ENCODE measurements at places on chromosomes 1 and 21.

GRCh38 chr1:23184212-23184934 is 15.7 kb upstream of the LUZP1 start:
- H3K4me1 ChIP-seq, result no peaks in the 10 kb centered on the region

- peaks cover 53% of the 10 kb centered on the region for H3K4me1 ChIP-seq
- no peak overlapping the region for H3K4me3 ChIP-seq
- DNase-seq, result no peak
- no peaks in the 10 kb centered on the region for H3K36me3 ChIP-seq
- no peaks in the 10 kb centered on the region for H3K27me3 ChIP-seq
- H3K27ac ChIP-seq, result no peak overlapping the region
These were observed 30.0 kb downstream of the WLS start for GRCh38 chr1:68202239-68202832.

GRCh38 chr1:92968138-92969032 is 7.1 kb upstream of the DIPK1A start:
- H3K27ac ChIP-seq, result no peak overlapping the region
- H3K4me1 ChIP-seq, result peaks cover 13% of the 10 kb centered on the region
- H3K4me3 ChIP-seq, result no peak overlapping the region
- DNase-seq, result no peak

- peak overlapping the region; percentile 100 for H3K27ac ChIP-seq
- H3K4me1 ChIP-seq, result peaks cover 34% of the 10 kb centered on the region
- peak; percentile 37 for DNase-seq
- H3K36me3 ChIP-seq, result peaks cover 17% of the 10 kb centered on the region
- H3K27me3 ChIP-seq, result no peaks in the 10 kb centered on the region
These were observed 1.6 kb upstream of the ENO1 start for GRCh38 chr1:8879922-8880676.

DNA sequence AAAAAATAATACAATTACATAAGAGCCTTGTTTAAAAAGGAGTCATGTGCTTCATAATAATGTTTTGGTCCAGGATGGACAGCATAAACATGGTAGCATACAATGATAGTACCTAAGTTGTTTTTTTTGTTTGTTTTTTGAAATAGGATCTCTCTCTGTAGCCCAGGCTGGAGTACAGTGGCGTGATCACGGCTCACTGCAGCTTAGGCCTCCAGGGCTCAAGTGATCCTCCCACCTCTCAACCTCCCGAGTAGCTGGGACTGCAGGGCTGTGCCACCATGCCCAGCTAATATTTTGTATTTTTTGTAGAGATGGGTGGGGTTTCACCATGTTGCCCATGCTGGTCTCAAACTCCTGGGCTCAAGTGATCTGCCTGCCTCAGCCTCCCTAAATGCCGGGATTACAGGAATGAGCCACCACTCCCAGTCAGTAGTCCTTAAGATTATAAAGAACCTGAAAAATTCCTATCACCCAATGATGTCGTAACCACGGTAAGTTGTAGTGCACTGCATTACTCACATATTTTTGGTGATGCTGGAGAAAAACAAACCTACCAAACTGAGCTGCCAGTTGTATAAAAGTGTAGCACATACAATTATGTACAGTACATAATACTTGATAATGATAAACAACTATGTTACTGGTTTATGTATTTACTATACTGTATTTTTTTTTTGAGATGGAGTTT is 22.4 kb upstream of the RCOR3 start:
- no peaks in the 10 kb centered on the region for H3K27me3 ChIP-seq
- H3K4me1 ChIP-seq, result no peaks in the 10 kb centered on the region
- no peak overlapping the region for H3K27ac ChIP-seq
- DNase-seq, result no peak
- no peak overlapping the region for H3K4me3 ChIP-seq

DNA sequence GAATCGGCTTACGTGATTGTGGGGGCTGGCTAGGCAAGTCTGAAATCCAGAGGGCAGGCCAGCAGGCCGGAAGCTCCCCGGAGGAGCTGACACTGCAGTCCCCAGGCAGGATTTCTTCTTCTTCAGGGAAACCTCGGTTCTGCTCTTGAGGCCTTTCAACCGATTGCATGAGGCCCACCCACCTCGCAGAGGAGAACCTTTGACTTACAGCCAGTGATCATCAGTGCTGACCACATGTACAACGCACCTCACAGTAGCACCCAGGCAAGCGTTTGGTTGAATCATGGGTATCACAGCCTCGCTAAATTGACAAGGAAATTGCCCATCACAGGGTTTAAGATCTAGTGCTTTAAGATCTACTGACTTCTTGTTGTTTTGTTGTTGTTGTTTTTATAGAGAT is 23.6 kb upstream of the GPR157 start:
- H3K27me3 ChIP-seq, result no peaks in the 10 kb centered on the region
- H3K4me1 ChIP-seq, result peaks cover 9% of the 10 kb centered on the region
- H3K36me3 ChIP-seq, result no peaks in the 10 kb centered on the region
- no peak for DNase-seq

DNA sequence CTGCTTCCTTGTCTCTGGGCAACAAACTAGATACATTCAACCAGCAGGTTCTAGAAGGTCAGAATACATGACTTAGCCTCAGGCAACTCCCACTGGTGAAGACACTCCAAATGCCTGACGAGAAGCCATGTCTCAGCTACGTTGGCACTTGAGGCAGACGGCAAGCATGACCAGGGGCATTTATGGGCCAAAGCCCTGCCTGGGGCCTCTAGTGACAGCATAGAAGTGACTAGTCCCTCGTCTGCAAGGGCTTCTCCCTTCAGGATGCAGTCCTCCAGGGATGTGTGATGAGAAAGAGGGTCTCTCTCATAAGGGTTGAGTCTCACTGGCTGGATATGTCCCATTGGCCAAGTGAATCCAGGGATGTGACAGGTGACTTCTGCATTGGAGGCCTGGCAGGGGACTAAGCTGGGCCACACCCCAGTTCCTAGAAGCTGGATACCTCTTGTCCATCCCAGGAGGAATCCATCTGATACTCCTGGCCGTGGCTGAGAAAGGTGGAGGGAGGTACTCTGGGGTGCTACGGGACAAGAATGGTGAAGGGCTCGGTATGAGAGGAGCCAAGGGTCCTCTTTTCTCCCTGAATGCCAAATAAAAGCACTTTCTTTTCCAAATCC is 148.6 kb upstream of the HMGB4 start:
- no peak overlapping the region for H3K4me3 ChIP-seq
- peaks cover 2% of the 10 kb centered on the region for H3K27me3 ChIP-seq
- H3K27ac ChIP-seq, result no peak overlapping the region
- no peak for DNase-seq
- H3K36me3 ChIP-seq, result no peaks in the 10 kb centered on the region

- H3K27ac ChIP-seq, result no peak overlapping the region
- H3K36me3 ChIP-seq, result no peaks in the 10 kb centered on the region
- H3K4me1 ChIP-seq, result no peaks in the 10 kb centered on the region
- H3K27me3 ChIP-seq, result no peaks in the 10 kb centered on the region
- H3K4me3 ChIP-seq, result no peak overlapping the region
- DNase-seq, result no peak
These were observed 21.4 kb downstream of the RASAL2 start for GRCh38 chr1:178115260-178115659.

DNA sequence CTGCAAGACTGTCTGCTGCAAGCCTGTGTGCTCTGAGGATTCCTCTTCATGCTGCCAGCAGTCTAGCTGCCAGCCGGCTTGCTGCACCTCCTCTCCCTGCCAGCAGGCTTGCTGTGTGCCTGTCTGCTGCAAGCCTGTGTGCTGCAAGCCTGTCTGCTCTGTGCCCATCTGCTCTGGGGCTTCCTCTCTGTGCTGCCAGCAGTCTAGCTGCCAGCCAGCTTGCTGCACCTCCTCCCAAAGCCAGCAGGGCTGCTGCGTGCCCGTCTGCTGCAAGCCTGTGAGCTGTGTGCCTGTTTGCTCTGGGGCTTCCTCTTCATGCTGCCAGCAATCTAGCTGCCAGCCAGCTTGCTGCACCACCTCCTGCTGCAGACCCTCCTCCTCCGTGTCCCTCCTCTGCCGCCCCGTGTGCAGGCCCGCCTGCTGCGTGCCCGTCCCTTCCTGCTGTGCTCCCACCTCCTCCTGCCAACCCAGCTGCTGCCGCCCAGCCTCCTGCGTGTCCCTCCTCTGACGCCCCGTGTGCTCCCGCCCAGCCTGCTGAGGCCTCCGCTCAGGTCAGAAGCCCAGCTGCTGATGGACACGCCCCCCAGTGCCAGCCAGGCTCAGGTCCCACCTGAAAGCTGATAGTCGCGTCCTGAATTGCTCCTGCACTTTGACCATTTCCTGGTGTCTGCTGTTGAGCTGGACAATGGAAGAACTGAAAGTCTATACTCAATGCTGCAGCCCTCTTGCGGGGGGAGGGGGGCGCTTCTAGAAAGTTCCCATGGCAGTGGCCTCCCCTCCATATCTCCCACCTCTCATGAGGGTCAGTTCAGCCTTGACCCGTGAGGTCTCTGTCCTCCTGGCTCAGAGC is 1.2 kb downstream of the KRTAP10-4 start:
- no peaks in the 10 kb centered on the region for H3K4me1 ChIP-seq
- H3K4me3 ChIP-seq, result no peak overlapping the region
- H3K27me3 ChIP-seq, result peaks cover 15% of the 10 kb centered on the region
- no peak overlapping the region for H3K27ac ChIP-seq
- DNase-seq, result no peak

- H3K27me3 ChIP-seq, result no peaks in the 10 kb centered on the region
- H3K27ac ChIP-seq, result no peak overlapping the region
- no peaks in the 10 kb centered on the region for H3K36me3 ChIP-seq
- no peak overlapping the region for H3K4me3 ChIP-seq
- no peak for DNase-seq
These were observed 44.7 kb downstream of the PRDM16 start for GRCh38 chr1:3113741-3114056.

DNA sequence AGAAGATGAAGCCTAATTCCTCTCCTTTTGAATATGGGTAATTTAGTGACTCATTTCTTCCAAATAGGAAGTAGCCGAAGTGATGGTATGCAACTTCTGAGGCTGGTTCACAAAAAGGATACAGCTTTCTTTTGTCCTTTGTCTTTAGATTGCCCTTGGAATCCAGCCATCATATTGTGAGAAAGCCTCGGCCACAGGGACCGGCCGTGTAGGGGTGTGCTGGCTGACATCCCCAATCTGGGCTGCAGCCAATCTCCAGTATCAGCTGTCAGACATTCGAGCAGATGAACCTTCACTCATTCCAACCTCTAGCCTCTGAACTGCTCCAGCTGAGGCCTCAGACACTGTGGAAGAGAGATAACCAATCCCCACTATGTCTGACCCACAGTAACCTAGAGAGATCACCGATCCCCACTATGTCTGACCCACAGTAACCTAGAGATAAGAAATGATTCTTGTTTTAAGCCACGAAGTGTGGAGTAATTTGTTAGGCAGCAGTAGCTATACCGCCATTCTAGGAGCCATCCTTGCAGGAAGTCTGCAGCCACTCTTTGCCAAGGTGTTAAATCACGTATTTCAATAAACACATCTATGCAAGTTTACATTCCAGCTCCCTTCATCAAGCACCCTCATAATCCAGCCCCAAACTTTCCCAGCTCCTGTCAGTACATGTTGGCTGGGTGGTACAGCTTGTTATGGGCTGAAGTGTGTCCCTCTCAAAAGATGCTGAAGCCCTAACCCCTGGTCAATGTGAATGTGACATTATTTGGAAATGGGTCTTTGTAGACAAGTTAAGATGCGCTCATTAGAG is 2.9 kb upstream of the DIP2A start:
- H3K27ac ChIP-seq, result peak overlapping the region; percentile 85
- H3K4me1 ChIP-seq, result peaks cover 42% of the 10 kb centered on the region
- H3K27me3 ChIP-seq, result no peaks in the 10 kb centered on the region
- no peak for DNase-seq
- peaks cover 3% of the 10 kb centered on the region for H3K36me3 ChIP-seq

DNA sequence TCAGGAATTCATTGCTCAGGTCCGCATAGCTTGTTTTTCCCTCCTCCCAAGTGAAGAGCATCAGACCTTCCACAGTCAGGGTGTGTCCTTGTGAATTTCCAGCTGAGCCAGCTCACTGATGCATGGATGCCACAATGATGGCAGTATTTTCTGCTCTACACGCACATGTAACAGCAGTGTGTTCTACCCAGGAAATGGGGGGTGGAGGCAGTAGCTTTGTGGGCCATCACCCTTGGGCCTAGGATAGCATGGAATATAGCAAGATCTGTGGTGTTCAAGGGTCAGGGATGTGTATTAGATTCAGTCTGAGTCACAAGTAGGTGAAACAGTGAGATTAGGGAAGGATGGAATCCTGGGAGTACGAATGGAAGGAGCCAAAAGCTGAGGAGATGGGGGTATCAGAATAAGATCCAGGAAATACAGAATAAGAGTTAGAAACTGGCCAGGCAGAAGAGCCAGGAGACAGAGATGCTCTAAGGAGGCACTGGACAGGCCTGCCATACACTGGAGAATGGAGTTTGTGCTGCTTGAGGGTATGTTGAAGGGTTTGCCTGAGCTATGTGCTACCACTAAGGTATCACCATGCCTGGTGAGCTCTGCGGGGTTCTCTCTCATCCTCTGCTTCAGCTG is 90.6 kb upstream of the CNIH3 start:
- no peak overlapping the region for H3K27ac ChIP-seq
- no peak overlapping the region for H3K4me3 ChIP-seq
- DNase-seq, result no peak
- no peaks in the 10 kb centered on the region for H3K27me3 ChIP-seq
- no peaks in the 10 kb centered on the region for H3K36me3 ChIP-seq

DNA sequence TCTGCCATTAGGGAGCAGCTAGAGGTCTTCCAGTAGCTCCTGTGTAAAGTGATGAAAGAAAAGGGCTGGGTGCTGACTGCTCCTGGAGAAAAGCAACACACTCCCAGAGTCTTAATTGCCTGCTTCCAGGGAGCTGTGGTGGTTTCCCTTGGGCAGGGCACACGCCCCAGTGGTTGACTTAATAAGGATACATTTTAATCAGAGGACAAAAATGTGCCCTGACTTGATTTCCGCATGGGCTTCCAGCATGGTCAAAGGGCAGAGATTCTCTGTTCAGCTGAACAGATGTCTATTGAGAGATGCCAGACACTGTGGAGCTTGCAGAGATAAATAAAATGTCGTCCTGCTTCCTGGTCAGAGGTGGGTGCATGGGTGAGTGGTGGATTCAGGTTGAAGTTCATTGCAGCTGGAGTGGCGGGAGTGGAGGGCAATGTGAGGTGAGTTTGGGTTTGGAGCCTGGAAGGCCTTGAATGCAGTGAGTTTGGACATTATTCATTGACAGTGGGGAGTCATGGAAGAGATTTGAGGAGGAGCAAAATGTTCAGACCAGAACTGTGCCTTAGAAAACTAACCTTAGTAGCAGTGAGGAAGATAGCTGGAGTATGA is 16.0 kb downstream of the QSOX1 start:
- H3K36me3 ChIP-seq, result no peaks in the 10 kb centered on the region
- no peaks in the 10 kb centered on the region for H3K27me3 ChIP-seq
- H3K27ac ChIP-seq, result no peak overlapping the region
- no peak overlapping the region for H3K4me3 ChIP-seq
- peaks cover 48% of the 10 kb centered on the region for H3K4me1 ChIP-seq

DNA sequence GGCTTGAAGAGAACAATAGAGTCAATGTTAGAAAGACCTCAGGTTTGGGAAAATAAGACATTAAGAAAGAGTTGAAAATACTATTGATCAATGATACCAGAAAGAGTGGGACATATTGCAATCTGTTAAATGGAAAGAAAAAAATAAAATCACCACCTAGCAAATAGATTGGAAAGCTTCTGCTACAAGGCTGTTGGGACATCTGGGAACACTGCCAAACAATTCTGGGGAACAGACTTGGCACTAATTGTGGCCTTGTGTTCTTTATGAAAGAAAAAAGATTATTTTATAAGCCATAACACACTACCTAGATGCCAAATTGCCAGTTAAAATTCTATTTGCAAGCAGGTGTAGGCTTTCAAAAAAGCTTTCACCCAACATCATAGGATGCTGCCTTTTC is 137.8 kb downstream of the TSEN15 start:
- no peaks in the 10 kb centered on the region for H3K4me1 ChIP-seq
- no peak overlapping the region for H3K27ac ChIP-seq
- DNase-seq, result no peak
